ENCODE measurements at places on chromosomes 2 and 18.
A peak's percentile ranks its signal among the peaks of the same experiment; 100 is the strongest.

GRCh38 chr2:99140860-99141109 is 722 bp upstream of the C2orf15 start:
- no peak for DNase-seq

- DNase-seq = peak; percentile 76
Observed at GRCh38 chr2:134668821-134669220, 50.0 kb downstream of the TMEM163 start.

- no peak for DNase-seq
Observed at GRCh38 chr2:232842689-232843088, 27.4 kb upstream of the SNORC start.

GRCh38 chr2:148674063-148675020 is 29.8 kb downstream of the EPC2 start:
- no peak for DNase-seq

- DNase-seq = no peak
Observed at GRCh38 chr2:118309946-118310680, 221.8 kb downstream of the INSIG2 start.

- DNase-seq = no peak
Observed at GRCh38 chr2:226130192-226130591, 669.4 kb downstream of the IRS1 start.

DNA sequence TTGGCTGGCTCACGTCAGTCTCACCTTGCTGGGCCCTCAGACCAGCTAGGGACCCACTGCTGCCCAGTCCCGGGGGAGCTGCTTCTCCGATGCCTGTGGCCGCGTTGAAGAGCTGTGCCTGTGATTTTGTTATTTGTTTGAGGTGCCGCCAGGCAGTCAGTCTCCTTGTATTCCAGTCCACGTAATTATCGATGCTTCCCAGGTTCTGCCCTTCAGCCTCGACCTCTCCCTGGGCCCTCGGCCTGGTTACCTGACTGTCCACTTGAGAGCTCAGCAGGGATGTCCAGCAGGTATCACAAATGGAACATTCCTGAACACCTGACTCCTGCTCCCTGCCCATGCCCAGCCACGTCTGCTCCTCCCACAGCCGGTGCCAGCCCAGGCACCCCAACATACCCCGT is 195.9 kb upstream of the HS6ST1 start:
- no peak for DNase-seq

DNA sequence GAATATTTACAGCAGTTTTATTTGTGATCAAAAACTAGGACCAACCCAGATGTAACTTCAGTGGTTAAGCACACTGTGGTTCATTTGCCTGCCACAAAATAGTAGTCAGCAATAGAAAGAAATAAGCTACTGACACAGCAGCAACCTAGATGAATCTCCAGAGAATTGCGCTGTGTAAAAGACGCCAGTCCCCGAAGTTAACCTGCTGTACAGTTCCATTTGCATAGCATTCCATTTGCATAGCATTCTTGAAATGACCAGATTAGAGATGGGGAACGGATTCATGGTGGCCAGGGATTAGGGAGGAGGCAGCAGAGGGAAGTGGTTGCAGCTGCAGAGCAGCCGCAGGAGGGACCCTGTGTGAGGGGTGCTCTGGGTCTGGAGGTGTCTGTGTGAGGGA is 39.3 kb upstream of the NFATC1 start:
- DNase-seq = no peak

DNA sequence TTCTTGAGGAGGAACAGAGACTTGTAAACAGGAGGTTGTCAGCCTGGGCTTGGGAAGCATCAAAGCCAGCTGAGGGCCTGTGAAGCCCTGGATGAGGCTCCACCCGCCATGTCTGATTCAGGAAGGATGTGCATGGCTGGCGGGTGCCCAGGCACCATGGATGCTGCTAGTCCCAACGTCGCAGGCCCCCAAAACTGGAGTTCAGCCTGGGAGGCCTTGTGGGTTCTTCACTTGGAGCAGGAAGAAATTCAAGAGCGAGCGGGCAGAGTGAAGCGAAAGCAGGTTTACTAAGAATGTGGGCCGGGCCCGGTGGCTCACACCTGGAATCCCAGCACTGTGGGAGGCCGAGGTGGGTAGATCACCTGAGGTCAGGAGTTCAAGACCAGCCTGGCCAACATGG is 12.1 kb upstream of the PXDN start:
- DNase-seq = no peak

Measured in NK-92 treated with Interleukin-12 subunit alpha and Interleukin-12 subunit beta, amount 100 ng/mL, for 24 hours (cell line).